Stimulated activated CD8-positive, alpha-beta memory T cell treated with anti-CD3 and anti-CD28 coated beads, Interleukin-7, amount 100 ng/mL, for 1 hour (primary cell): ENCODE measurements at places on chromosomes 6 and 20.

DNA sequence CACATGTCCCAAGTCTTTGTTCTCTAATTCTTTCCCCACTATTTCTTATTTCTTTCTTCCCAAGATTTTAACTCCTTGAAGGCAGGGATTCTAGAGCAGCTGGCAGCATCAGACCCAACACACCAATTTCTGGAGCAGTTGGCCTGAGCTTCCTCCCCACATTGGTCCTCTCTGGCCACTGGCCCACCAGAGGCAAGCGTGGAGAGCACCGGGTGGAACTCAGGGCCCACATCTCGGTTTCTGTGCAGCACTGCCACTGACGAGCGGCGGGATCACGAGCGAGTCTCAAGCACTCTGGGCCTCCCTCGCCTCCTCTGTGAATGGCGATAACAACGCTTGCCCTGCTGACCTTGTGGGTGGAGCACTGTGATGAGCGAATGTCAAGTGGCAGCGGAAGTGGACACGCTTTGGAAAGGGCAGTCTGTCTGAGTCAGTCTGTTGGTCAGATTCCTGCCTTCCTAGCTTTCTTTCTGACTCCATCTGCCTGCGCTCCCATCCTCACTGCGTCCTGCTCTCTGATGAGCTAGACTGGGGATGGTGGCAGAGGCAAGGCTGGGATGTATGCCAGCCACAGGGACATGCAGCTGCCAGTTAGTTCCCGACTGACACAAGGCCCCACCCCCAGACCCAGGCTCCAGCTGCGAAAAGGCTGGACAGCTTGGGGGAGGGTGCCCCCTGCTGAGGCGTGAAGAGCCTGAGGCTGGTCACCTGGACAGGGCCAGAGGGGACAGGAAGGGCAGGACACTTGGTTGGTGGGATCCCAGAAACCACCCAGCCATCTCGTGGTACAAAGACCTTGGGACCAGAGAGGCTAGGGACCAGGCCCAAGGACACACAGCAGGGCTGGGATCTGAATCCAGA lies 4.5 kb upstream of the SPDEF start:
- DNase-seq, result no peak

GRCh38 chr6:10166031-10166430 lies 248.8 kb downstream of the TFAP2A start:
- no peak for DNase-seq

DNA sequence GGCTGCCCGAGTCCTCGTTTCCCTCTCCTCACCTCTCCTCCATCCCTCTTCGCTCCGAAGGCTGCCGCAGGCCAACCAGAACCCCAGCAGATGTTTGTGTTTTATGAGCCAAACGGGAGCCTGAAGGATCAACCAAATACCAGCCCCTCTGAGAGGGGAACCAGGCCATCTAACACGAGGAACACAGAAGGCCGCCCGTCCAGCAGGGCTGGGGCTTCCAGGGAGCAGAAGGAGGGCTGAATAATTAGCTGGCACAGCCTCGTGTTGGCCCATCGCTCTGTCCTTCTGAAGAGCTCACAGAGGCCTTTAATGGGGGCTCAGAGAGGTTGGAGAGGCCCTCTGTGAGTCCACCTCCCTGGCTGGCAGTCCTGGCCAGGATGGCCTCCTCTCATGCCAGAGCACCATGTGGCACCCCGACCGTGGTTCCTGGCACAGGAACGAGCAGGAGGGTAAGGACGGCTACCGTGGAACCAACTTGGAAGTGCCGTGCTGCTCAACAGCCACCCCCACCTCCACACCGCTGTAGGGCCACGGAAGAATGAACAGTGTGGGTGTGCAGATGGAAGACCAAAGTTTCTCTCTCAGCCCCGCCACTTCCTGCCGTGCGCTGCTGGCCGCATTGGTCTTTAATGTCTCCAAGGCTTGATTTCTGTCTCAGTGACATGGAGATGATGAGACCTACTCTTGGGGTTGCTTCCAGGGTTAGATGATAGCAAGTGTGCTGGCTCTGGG lies 155.2 kb downstream of the SCML4 start:
- no peak for DNase-seq

DNA sequence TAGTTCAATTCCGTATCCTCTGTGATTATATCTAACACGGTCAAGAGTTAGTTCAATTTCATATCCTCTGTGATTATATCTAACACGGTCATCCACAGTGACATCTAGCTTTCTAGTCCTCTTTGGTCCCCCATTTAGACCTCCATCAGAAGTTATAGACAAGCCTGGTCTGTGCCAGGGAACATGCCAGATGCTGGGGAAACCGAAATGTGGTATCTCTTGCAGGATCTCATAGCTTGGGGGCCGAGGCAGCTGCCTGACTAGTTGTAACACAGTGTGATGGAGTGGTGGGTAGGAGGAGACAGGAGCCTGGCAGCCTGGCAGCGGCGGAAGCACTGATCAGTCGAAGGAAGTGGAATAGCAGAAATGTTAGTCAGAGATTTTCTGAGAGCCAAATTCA lies 13.8 kb upstream of the SMOC2 start:
- DNase-seq, result no peak

DNA sequence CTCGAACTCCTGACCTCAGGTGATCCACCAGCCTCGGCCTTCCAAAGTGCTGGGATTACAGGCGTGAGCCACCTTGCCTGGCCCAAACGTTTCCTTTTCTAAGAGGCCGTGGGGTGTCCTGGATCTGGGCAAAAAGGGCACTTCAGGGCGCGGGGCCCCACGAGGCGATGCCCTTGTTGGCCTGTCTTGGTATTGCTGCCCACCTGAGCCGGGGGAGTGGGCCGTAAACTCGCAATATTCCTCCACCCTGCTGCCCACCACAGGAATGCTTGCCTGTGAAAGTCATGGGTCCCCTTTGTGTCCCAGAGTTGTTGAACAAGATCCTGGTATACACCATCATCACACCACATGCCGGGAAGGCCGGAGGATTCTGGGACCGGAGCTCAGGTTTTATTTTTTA lies 49.0 kb downstream of the SSR1 start:
- DNase-seq, result no peak

DNA sequence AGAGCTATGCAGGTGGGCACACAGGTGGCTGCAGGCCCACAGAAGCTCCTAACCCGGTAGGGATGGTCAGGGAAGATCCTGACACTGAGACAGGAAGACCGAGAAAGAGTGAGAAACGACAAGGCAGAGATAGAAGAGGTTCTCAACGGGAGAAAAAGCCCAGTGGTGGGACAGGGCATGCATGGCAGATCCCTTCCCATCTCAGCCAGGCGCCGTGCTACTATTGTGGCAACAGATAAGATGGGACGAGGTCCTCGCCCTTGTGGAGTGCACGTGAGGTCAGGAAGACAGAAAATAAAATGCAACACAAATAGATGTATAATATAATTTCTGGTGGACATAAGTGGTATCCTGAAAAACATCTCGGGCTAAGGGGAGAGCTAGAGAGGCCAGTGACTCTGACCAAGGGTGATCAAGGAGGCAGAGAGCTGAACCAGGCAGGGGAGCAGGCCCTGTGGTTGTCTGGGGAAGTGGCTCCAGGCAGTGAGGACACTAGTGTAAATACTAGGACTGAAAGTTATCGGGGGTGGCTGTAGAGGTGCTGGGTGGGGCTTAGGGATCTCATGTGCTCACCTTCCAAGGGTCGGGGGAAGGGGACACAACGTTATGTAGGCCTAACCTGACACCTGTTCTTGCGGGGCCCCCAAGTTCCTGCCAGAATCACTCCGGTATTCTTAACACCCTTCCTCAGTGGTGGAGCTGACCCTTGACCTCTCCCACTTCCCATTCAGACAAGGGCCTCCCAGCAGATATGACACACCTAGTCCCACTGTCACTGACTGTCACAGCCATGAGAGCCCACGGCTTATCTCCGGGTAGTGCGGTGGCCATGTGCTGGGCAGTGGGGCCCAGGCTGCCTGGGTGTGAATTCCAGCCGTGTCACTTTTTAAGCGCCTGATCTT lies 1.0 kb downstream of the SRXN1 start:
- no peak for DNase-seq

- DNase-seq, result no peak
These were observed 290.0 kb upstream of the PTCHD4 start for GRCh38 chr6:48401016-48401415.

DNA sequence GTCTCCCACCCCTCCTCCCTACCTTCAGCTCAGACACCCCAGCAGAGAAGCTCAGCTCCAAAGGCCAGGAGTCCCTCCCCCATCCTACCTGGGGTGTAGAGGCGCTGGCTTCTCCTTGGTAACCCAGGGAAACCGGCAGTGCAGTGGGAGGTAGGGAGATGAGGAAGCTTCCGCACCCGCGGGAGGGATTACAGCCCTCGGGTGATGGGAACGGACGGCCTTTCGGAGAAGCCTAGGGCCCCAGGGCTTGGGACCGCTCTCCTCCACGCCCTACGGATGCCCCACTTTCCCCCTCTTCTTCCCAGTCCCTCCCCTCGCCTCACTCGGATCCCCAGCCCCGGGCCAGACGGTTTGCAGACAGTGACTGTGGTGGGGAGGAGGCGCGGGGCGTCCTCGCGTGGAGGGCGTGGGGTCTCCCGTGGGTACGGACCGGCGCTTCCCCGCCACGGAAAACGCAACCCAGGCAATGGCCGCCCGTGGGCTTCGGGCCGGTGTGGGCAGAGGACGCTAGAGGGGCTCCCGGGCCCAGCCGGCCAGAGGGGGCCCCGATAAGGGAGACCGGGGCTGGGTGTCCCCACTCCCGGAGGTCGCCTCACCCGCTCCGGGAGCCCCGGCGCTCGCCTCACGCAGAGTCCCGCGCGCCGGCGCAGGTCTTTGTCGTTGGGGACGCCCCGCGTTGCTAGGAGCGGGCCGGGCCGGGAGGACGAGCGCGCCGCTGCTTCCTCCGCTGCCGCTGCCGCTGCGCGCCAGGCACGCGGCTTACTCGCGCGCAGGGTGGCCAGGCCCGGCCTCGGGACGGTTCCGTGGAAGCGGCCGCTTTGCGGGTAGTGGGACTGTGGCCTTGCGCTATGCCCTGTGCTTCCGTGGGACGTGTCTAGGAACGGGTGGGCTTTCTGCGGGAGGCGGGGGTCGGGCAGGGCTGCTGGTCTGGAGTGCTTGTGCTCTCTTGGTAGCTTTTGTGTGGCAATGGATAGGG lies 15.8 kb downstream of the AARS2 start:
- no peak for DNase-seq

DNA sequence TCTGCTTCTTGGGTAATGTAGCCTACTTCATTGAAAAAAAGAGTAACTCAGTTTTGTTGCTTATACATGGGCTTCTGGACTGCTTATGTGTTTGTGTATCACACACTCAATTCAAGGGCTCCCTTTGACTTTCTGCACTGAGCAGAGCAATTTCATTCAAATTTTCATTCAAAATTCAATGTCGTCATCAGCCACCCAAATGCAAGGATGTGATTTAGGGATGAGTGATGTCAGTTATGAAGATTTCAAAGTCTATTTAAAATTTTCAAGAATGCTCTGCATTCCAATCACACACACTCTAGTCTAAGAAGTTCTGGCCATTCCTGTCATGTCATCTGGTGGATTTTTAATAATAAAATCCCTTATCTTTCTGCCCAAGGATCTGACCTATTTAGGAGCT lies 344.5 kb upstream of the ZFP64 start:
- no peak for DNase-seq

DNA sequence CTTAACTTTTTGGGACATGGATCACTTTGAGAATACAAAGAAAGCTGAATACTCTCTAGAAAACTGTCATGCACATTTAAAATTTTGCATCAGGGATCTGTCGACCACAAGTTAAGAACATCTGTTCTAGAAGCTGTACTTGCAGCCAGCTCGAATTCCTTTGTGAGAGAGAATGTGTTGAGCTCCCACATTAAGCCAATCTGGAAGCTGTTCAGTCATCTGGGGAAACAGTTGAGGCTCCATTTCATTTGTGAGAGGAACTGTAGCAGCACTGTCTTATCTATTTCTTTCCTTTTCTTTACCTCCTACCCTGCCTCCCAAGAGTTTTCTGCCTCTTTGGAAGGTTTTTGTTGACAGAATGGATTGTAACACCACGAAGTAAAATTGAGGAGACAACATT lies 50.8 kb downstream of the KAT14 start:
- no peak for DNase-seq

DNA sequence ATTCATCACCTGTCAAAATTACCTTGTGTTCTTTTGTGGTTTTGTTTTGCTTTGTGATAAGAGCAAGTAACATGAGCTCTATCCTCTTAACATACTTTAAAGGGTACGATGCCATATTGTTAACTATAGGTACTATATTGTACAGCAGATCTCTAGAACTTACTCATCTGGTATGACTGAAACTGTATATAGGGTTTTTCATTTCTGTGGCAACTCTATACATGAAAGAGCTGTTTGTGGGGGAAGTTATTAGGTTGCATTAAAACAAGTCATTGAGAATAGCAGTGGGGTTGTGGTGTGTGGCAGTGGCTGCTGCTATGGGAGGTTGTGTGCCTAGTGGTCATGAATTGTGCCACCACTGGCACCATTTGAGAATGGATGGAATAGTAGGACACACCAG lies 268.4 kb downstream of the KCNQ5 start:
- DNase-seq, result no peak

GRCh38 chr20:33370291-33370690 lies 31.0 kb downstream of the CDK5RAP1 start:
- DNase-seq, result peak; percentile 23

GRCh38 chr6:137571854-137572253 lies 77.7 kb upstream of the OLIG3 start:
- DNase-seq, result peak; percentile 18

DNA sequence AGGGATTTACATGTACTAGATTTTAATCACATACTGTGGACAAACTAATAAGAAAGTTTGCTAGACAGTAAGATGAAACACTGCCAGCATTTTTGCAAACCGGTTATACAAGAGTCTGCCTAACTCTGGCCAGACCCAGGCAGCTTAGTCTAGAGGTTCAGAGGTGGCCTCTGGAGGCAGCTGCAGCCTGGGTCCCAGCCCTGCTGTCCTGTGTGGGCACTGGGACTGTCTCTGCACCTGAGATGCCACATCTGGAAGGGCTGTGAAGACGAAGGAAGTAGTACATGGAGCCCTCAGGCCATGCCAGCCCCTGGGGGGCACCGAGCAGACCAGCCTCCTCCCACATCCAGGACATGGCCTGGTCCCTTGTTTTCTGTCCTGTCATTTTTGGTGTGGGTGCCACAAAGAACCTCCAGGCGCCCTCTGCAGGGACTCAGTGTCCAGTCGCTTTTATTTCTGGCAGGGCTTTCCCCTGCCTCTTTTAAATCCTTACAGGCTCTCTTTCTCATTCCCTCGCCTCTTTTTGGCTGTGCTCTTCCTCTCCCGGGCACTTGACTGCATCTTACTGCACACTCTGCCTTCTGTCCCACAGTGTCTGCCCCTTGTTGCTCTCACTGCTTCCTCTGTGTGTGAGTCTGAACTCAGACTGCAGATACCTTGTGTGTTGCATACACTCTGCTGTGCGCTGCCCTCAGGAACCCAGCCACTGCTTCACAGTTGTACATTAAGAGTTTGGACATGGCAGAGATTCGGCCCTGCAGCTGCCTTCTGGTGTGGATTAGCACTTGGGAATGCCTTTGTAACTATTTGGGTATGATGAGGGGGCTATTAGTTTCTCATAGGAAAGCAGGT lies 216.7 kb downstream of the ZDHHC14 start:
- DNase-seq, result no peak

DNA sequence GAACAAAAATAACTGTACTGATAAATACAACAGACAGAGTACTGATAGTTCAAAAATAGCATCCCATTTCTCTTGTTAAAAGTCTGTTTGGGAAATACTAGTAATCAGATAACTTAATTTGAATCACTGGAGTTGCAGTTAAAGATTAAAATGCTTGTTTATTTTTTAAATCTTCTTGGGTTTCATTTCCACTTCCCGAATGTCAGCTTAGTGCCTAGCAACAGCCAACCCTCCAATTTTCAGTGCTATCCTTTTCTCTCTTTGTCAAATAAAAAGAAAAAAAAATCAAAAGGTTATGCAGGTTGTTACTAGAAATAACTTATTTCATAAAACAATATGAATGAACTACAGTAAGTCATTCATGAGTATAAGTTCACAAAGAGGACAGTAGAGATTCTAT lies 257.7 kb upstream of the STXBP5 start:
- no peak for DNase-seq
